ENCODE measurements at places on chromosomes 13 and 19.

GRCh38 chr13:72570019-72570418 lies 157.4 kb downstream of the MZT1 start:
- DNase-seq: no peak

DNA sequence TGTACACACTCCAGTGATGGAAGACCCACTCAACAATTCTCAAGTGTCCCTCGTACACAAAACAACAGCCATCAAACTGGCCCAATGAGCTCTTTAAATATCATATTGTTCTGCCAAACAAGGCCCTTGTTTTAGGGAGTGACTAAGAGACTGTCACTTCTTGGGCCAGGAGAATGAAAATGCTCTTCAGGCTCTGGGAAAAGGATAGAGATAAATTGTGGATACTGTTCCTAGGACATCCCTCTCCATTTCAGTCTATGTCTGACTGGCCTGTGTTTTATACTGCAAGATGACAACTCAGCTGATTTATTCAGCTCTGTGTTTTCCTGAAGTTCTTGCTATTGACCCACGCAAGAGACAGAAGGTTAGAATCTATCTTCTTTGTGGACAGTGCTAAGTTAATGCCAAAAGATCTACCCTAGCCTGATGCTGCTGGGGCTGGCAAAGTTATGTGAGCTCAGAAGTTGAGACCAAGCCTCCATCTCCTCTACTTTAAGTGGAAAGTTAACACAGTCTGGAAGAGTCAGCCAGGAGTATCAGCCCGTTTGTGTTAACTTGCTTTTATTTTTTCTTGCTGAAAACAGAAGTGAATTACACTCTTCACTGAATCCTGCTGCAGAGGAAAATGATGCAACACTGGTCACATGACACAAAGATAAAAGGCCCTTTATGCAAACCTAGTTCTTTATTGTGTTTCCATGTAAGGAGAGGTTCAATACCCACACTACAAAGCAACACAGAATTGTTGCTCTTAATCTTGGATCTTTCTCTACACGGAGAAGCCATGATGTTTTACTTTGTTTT lies 14.6 kb downstream of the FRY start:
- DNase-seq: no peak

DNA sequence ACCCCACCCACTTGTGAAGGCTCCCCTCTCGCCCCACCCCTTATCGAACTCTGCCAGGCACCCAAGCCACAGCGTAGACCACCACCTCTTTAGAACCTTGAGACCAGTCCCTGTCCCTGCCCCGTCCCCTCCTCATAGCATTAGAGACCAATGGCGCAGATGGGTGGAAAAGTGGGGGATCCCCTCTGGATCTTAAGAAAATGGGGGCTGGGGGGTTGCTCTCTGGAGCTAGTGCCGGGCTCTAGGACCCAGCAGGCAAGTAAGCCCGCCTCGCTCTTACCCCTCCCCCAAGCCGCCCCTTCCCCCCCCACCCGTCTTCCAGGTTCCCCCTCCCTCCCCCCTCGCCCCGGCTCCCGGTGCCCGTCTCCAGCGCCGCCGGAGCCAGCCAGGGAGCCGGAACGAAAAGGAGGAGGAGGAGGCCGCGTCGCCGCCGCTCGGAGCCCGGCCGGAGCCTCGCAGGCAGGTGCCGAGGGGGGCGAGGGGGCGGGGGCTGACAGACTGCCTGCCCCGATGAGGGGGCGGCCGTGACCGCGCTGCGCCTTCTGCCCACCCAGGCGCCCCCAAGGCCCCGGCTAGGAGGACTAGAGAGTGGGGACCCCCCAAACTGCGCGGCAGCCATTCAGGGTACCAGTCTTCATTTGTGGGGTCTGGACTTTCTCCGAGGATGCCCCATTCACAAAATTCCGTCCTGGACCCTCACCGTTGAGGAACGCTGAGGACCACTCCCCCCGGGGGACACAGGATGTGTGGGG lies at the start of gene SPRED3:
Gene SPRED3, plus strand, starts transcription at position 349 of the 752 bp plus-strand sequence. CDS start 1,606 bp downstream, outside the sequence.
- DNase-seq: no peak

- no peak for DNase-seq
Observed at GRCh38 chr13:75395066-75395465, 86.9 kb downstream of the TBC1D4 start.

GRCh38 chr19:49057636-49058234 lies at the start of gene CGB7:
Gene CGB7, minus strand, starts transcription at chr19:49057749. Its CDS starts 2,374 bp downstream, at chr19:49055375.
- DNase-seq: no peak

- no peak for DNase-seq
Observed at GRCh38 chr19:18995804-18996241, 37.5 kb downstream of the SUGP2 start.

DNA sequence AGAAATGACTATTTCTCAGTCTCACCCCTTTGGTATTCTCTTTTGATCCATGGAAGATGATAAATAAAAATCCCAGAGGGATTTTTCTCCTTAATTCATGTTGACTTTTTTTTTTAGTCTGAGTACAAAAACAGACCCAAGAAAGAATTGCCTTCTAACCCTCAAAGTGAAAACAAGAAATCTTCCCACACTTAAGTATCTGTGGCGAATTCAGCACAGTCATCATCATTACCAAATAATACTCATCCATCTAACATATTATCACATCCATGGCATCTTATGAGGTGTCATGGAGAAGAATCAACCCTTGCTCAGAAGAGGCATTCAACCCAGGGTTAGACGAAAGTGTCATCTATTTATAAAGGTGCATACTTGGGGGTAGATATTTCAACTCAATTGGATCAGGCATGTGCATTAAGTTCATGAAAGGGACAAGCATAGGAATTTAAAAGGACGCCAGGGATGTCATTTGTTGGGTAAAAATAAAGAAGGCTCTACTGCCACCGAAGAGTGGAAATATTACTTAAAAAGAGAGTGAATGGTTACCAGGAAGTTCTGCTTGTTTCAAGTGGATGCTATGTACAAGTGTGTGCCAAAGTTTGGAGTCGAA lies 101.9 kb downstream of the FLT1 start:
- DNase-seq: no peak

DNA sequence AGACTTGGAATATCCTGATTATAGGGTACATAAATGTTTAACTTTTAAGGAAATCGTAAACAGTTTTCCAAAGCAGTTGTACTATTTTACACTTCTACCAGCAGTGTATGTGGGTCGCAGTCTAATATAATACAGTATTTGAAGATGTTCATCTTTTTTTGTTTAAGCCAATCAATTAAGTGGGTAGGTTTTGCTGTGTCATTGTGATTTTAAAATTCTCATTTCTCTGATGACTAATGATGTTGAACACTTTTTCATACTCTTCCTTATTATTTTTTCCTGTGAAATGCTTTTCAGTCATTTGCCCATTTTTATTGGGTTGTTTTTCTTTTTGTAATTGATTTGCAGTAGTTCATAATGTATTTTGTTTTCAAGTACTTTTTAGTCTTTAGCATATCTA lies 2689.7 kb downstream of the PCDH9 start:
- DNase-seq: no peak

GRCh38 chr19:459724-460511 lies 915 bp downstream of the SHC2 start:
- peak; percentile 45 for DNase-seq

DNA sequence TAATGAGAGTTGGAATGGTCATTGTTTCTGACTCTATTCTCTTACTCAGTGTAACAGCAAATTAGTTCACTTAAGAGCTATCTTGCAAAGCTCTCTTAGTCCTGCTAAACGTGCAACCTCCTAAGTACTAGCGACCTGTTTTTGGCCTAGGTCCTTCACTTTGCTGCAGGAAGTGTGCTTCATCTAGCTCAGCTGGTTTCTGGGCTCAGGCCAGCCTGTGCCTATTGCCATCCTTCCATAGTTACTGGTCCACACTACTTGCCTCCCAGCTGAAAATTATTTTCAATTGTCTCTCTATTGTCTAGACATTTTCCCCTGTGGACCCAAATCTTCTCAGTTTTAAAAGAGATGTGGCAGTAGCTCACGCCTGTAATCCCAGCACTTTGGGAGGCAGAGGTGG lies 561.3 kb downstream of the FGF9 start:
- no peak for DNase-seq

- DNase-seq: no peak
Observed at GRCh38 chr19:47036097-47036651, 12.2 kb downstream of the TMEM160 start.

- no peak for DNase-seq
Observed at GRCh38 chr13:90618133-90618532, 729.4 kb upstream of the MIR17HG start.

GRCh38 chr13:51015973-51016372 lies 95.1 kb downstream of the C13orf42 start:
- DNase-seq: no peak

GRCh38 chr13:30685987-30686386 lies 49.4 kb upstream of the ALOX5AP start:
- DNase-seq: no peak

DNA sequence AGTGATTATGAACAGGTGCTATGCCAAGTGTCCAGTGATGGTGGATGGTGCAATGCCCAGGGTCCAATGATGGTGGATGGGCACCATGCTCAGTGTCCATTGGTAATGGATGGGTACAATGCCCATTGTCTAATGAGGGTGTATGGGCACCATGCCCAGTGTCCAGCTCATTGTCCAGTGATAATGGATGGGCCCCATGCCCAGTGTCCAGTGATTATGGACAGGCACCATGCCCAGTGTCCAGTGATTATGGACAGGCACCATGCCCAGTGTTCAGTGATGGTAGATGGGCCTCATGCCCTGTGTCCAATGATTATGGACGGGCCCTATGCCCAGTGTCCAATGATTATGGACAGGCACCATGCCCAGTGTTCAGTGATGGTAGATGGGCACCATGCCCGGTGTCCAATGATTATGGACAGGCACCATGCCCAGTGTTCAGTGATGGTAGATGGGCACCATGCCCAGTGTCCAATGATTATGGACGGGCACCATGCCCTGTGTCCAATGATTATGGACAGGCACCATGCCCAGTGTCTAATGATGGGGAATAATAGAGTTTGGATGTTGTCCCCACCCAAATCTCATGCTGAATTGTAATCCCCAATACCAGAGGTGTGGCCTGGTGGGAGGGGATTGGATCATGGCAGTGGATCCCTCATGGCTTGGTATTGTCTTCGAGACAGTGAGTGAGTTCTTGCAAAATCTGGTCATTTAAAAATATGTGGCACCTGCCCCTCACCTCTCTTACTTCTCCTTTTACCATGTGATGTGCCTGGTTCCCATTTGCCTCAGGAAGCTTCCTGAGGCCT lies 87.8 kb downstream of the ANKRD10 start:
- no peak for DNase-seq

DNA sequence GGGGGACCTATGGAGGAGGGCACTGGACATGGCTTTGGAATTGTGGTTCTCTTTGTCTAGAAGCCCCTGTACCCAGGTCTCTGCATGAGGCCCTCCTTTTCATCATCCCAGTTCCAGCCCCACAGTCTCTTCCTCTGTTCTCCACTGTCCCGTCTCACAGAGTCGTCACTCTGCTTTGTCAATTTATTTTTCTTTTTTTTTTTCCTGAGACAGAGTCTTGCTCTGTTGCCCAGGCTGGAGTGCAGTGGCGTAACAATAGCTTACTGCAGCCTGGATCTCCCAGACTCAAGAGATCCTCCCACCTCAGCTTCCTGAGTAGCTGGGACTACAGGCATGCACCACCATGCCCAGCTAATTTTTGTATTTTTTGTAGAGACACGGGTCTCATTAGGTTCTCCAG lies 619 bp upstream of the EXOC3L2 start:
- DNase-seq: no peak

- DNase-seq: no peak
Observed at GRCh38 chr19:17281391-17282304, at the start of gene ANKLE1. Gene ANKLE1, plus strand, starts transcription at chr19:17281901. Its CDS starts 20 bp downstream, at chr19:17281921.

DNA sequence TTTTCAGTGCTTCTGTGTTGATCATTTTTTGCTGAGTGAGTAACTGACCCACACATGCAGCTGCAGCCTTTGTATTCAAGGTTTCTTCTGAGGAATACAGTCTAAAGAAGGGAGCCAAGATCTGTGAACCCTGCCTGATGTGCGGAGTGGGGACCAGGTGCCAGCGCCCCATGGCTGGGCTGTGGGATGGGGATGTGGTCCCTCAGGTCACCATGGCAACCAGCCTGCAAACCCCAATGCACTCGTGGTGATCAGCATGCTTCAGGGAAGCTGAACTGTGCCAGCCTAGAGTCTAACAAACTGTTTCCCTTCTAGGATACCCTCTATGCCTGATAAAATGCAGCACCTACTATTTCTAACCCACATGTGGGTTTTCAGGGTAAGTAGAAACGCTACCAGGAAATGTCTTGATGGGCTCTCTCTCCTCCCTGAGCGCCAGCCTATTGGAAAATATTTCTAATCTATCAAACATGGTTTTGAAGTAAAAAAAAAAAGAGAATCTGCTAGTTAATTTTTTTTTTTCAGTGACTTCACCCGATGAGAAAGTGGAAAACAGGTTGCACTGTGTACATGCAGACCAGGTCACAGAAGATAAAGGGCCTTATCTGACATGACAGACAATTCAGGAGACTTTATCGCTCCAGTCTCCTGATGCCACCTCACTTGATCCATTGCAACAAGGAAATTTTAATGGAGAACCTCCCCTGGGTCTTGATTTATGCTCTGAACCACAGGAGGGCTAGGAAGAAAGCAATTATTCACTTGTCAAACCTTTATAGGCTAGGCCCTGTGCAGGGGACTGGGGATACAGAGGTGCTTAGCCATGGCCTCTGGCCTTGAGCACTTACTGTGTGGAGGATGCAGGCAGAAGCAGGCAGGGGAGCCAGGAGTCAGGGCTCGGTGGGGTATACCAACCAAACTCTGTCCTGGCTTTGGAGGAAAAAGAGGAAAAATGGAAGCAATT lies 51.1 kb downstream of the RASL11A start:
- no peak for DNase-seq

DNA sequence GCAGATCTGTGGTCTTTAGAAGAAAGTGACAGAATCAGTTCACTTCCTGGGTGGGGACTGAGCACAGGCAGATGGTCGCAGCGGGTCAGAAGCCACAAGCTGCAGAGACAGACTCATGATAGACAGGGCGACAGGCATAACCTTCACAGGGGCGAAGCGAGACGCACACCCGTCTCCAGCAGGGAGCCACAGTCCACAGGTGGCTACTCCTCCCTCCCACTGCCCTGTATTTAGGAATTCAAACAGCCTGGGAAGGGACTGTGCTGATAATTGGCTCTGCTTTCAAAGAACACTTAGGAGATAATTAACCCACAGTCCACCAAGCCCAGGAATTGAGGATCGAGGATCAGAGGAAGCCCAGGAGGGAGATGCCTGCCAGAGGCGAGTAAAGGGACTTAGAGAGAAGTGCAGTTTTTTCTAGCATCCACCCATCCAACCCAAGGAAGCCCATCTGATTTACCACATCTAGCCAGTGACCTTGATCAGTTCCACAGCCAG lies 23.2 kb downstream of the RFX2 start:
- no peak for DNase-seq

- no peak for DNase-seq
Observed at GRCh38 chr13:40406405-40407120, 259.9 kb downstream of the FOXO1 start.

- peak; percentile 10 for DNase-seq
Observed at GRCh38 chr13:53238261-53238660, 209.6 kb downstream of the OLFM4 start.

DNA sequence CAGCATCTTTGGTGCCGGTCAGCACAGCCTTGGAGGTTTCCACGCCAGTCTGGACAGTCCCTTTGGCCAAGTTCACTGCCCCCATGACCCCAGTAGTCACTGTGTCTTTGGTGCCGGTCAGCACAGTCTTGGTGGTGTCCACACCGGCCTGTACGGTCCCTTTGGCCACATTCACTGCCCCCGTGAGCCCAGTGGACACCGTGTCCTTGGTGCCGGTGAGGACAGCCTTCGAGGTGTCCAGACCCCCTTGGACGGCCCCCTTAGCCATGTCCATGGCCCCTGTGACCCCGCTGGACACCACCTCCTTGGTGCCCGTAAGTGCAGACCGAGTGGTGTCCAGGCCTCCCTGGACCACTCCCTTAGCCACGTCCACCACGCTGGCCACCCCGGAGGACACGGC lies 5.0 kb downstream of the PLIN4 start:
- DNase-seq: no peak

- DNase-seq: no peak
Observed at GRCh38 chr19:49200238-49200862, 42.8 kb downstream of the TRPM4 start.

Data from NCI-H2107 (cell line).